Activated CD8-positive, alpha-beta T cell treated with anti-CD3 and anti-CD28 coated beads for 36 hours (primary cell): ENCODE measurements at places on chromosomes 13 and 19. TPM values are rescaled to one million over a fixed set of nuclear protein-coding genes. Genes with fewer than 3 reads are reported as not detected.
A peak's percentile ranks its signal among the peaks of the same experiment; 100 is the strongest.

DNA sequence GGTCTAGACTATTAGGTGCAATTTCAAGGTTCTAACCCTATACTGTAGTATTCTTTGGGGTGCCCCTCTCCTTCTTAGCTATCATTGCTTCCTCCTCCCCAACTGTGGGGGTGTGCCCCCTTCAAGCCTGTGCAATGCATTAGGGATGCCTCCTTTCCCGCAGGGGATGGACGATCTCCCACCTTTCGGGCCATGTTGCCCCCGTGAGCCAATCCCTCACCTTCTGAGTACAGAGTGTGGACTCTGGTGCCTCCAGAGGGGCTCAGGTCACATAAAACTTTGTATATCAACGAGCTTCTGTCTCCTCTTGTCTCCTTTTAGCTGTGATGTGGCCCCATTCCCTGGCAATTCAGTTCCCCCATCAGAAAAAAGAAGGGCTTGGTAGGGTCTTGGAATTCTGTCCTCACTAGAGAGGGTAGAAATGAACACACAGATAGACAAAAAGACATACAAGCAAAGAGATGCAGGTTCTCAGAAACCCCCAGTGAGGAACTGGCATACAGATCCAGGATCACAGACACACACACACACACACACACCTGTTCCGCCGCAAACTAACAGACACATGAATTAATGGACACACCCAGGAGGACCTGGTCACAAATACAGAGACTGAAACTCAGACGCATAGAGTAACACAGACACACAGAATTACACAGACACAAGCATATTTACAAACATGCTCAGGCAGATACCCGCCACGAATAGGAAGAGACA is 2.5 kb upstream of the HNRNPUL1 start:
- peaks cover 19% of the 10 kb centered on the region for H3K36me3 ChIP-seq
- H3K4me1 ChIP-seq, result peaks cover 20% of the 10 kb centered on the region
- peak overlapping the region; percentile 95 for H3K4me3 ChIP-seq
- H3K27ac ChIP-seq, result peak overlapping the region; percentile 100
- DNase-seq, result no peak

DNA sequence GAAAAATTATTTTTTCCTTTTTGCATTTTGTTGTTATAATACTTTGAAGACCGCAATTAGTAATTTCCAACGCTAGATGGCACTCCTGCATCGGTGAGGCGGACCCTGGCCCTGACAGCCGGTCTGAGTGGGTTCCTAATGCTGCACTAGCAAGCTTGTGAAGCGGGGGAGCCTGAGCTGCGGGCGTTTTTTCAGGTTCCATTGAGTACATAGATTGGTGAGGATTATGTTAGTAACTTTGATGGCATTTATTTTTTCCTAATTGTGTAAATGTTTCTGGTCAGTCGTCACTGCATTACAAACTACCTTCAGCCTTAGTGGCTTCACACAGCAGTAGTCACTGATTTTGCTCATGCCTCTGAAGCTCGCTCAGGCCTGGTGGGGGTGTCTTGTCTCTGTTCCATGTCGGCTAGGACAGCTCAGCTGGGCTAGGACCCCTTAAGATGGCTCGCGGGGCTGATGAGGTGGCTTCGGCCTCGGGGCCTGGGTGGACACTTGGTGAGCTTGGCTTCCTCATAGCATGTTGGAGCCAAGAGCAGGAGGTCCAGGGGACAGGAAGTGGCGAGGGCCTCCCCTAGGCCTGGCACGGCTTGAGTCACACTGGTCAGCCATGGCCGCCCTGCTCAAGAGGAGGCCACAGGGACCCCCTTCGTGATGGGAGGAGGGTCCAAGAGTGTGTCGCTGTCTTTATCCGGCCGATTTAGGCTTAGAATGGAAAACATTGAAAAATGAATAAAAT is 25.0 kb downstream of the ERCC5 start:
- H3K4me3 ChIP-seq, result no peak overlapping the region
- peaks cover 41% of the 10 kb centered on the region for H3K36me3 ChIP-seq
- H3K27ac ChIP-seq, result no peak overlapping the region
- H3K4me1 ChIP-seq, result peaks cover 35% of the 10 kb centered on the region

GRCh38 chr19:592101-592500 is 2.4 kb downstream of the HCN2 start:
- no peak overlapping the region for H3K27ac ChIP-seq
- no peak overlapping the region for H3K4me3 ChIP-seq
- H3K4me1 ChIP-seq, result peaks cover 2% of the 10 kb centered on the region
- no peak for DNase-seq

- peak; percentile 61 for DNase-seq
- H3K27me3 ChIP-seq, result no peaks in the 10 kb centered on the region
- no peaks in the 10 kb centered on the region for H3K36me3 ChIP-seq
- peaks cover 37% of the 10 kb centered on the region for H3K4me1 ChIP-seq
These were observed 21.7 kb downstream of the IRS2 start for GRCh38 chr13:109764470-109765291.

DNA sequence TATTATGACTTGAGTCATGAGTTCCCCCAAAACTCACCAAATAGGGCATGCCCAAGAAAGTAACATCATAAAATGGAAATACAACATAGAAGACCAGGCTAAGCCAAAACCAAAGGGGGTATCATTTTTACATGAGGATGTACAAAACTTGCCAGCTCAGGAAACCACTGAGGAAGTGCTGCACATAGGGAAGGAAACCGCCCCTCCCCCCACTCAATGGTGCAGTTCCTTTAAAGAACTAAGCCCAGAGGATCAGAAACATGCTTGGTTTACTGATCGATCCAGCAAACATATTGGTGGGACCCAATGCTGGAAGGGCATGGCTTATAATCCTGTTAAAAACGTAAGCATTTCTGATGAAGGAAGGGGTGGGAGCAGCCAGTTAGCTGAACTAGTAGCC is 4.2 kb upstream of the ZNF486 start:
- H3K27me3 ChIP-seq, result no peaks in the 10 kb centered on the region
- peaks cover 13% of the 10 kb centered on the region for H3K36me3 ChIP-seq
- H3K4me1 ChIP-seq, result peaks cover 14% of the 10 kb centered on the region

GRCh38 chr13:47650209-47650608 is 350.9 kb downstream of the SUCLA2 start:
- peaks cover 5% of the 10 kb centered on the region for H3K27me3 ChIP-seq
- H3K36me3 ChIP-seq, result no peaks in the 10 kb centered on the region
- no peak for DNase-seq
- no peaks in the 10 kb centered on the region for H3K4me1 ChIP-seq
- H3K4me3 ChIP-seq, result no peak overlapping the region
- H3K27ac ChIP-seq, result no peak overlapping the region

GRCh38 chr13:21071015-21071414 is 9.6 kb upstream of the LATS2 start:
- H3K36me3 ChIP-seq, result no peaks in the 10 kb centered on the region
- H3K4me3 ChIP-seq, result no peak overlapping the region
- no peaks in the 10 kb centered on the region for H3K27me3 ChIP-seq
- H3K4me1 ChIP-seq, result peaks cover 16% of the 10 kb centered on the region
- no peak overlapping the region for H3K27ac ChIP-seq
- DNase-seq, result no peak

DNA sequence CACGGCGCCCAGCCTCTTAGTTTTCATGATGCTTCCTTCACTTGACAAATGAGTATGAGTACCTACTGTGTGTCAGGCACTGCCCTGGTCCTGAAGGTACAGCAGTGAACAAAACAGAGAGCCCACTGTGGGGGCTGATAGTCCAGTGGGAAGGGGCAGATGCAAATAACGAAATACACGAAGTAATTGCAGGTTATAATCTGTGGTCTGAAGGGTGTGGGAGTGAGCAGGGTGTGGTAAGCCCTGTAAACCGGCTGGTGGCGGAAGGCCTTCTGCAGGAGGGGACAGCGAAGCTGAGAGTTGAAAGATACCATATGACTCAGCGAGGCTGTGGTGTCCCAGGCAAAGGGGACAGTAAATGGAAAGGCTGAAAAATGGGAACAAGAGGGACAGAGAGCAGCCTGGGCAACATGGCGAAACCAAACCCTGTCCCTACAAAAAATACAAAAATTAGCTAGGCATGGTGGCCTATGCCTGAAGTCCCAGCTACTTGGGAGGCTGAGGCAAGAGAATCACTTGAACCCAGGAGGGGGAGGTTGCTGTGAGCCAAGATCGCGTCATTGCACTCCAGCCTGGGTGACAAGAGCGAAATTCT is 60.5 kb downstream of the MAP4K1 start:
- H3K4me3 ChIP-seq, result no peak overlapping the region
- peaks cover 12% of the 10 kb centered on the region for H3K27me3 ChIP-seq
- H3K36me3 ChIP-seq, result no peaks in the 10 kb centered on the region
- DNase-seq, result peak; percentile 64

DNA sequence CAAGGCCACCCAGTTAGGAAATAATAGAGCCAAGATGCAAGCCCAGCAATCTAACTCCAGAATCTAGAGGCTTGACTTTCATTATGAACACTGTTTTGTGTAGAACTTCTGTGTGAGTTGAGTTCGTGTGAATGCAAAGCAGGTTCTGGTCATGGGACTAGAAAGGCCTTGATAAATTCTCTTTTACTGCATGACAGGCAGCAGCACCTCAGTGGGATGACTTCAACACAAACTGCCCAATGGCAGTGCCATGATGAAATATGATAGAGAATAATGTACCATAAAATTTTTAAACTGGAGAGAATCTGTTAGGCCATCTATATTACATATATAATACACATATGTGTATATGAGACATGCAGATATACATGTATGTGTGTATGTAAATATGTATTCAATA is 214.5 kb downstream of the KLF5 start:
- peaks cover 13% of the 10 kb centered on the region for H3K4me1 ChIP-seq
- H3K27ac ChIP-seq, result no peak overlapping the region
- H3K27me3 ChIP-seq, result no peaks in the 10 kb centered on the region
- peaks cover 2% of the 10 kb centered on the region for H3K36me3 ChIP-seq
- no peak overlapping the region for H3K4me3 ChIP-seq

DNA sequence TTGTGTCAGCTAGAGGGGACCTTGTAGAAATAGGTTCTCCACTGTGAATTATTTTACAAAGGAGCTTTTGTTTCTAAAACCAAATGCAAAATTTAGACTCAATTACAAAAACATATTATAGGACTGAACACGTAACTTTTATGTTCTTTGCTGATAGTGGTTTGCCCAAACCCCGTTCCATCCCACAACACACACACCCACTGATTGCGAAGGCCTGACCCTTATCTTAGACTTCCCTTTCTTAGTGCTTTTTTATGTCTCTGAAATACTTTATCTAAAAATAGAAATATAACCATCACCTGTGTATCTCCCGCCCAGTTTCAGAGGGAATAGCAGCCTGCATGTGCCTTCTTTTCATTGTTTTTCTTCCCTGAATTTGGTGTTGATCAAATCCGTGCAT is 13.0 kb downstream of the CCNA1 start:
- no peak overlapping the region for H3K27ac ChIP-seq
- H3K4me3 ChIP-seq, result no peak overlapping the region
- DNase-seq, result no peak
- peaks cover 7% of the 10 kb centered on the region for H3K27me3 ChIP-seq
- no peaks in the 10 kb centered on the region for H3K4me1 ChIP-seq

DNA sequence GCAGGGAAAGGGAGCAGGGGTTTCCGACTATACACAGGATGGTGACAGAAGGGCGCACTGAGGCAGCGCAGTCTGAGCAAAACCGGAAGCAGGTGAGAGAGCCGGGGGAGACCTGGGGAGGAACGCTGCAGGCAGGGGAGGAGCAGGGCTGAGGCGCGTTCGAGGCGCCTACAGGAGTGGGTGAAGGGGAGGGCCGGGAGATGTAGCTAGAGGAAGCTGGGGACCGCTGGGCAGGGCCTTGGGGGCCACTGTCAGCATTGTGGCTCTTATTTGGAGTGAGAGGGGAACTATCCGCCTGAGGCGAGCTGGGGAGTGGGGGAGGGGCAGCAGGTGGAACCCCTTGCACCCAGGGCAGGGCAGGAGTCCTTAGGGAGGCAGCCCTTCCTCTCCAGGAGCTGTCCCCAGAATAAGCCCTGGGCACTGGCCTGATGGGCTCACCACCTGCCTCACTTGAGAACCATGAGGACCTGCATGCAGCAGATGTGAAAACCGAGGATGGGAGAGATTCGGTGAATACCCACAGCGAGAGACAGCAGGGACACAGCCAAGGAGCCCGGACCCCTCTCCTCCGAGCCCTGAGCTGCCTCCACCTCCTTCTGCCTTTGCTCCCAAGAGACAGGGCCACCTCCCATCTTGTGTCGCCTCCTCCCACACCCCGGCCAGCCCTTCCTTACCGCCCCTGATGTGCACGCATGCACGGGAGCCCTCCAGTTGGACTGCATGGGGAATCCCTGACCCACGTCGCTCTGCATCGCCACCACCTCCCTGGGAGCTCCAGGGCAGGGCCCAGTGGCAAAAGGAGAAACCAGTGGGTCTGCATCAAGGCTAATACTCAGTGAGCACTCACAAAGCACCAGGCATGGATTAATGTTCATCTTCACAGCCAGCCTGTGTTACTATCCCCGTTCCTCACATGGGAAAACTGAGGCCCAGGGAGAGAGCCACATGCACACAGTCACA is 10.3 kb downstream of the AKT2 start:
- H3K4me3 ChIP-seq, result peak overlapping the region; percentile 41
- peak; percentile 69 for DNase-seq
- no peaks in the 10 kb centered on the region for H3K27me3 ChIP-seq
- H3K4me1 ChIP-seq, result peaks cover 65% of the 10 kb centered on the region

DNA sequence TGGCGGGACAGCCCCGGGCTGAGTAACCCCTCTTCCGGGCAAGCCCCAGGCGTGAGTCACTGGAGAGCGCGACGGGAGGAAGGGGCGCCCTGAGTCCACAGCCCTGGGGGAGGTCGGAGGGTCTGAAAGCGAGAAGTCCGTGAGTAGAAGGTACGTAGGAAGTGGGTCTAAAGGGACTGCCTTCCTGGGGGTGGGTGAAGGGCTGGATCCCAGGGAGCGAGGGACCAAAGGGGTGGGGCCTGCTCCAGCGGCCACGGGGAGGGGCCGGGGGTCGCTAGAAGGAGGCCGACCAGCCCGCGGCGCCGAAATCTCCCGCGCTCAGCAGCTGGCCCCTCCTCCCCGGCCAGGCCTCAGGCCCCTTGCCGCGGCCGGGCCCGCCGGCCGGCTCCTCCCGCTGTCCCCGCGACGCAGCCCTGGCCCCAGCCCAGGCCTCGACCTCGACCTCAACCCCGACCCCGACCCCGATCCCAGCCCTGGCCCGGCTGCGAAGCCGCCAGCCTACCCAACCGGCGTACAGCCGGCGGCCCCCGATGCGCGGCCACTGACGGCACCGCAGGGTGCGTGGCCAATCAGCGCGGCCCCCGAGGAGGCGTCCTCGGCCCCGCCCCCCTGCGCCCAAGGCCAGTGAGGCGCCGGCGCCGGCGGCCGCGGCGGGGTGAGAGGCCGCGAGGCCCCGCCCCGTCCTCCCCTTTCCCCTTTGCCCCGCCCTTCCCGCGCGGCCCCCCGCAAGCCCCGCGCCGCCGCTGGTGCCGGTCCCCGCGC is 22.6 kb downstream of the IPO5 start:
- peak overlapping the region; percentile 98 for H3K27ac ChIP-seq
- DNase-seq, result peak; percentile 90
- peak overlapping the region; percentile 89 for H3K4me3 ChIP-seq
- peaks cover 27% of the 10 kb centered on the region for H3K4me1 ChIP-seq
- peaks cover 14% of the 10 kb centered on the region for H3K36me3 ChIP-seq

- no peak overlapping the region for H3K4me3 ChIP-seq
- no peak for DNase-seq
- H3K36me3 ChIP-seq, result no peaks in the 10 kb centered on the region
- no peak overlapping the region for H3K27ac ChIP-seq
- peaks cover 5% of the 10 kb centered on the region for H3K4me1 ChIP-seq
These were observed 1.7 kb upstream of the PRX start for GRCh38 chr19:40414542-40415535.

GRCh38 chr13:23946067-23946466 is 48.8 kb upstream of the C1QTNF9B start:
- no peaks in the 10 kb centered on the region for H3K36me3 ChIP-seq
- no peak overlapping the region for H3K4me3 ChIP-seq
- no peaks in the 10 kb centered on the region for H3K27me3 ChIP-seq
- no peak overlapping the region for H3K27ac ChIP-seq

Gene PGLYRP2
- total RNA-seq, result 0.27 TPM

Gene RNF6
- total RNA-seq, result 36.2 TPM

Gene ZNF69
- total RNA-seq, result 3.1 TPM

Gene SHISA7
- total RNA-seq, result not detected
